ENCODE measurements at places on chromosomes 4 and X. TPM values are rescaled to one million over a fixed set of nuclear protein-coding genes. Genes with fewer than 3 reads are reported as not detected.

The GNRHR gene
- not detected for total RNA-seq

The DCAF12L1 gene
- not detected for total RNA-seq

The NCAPG gene
- 2.6 TPM for total RNA-seq

The DCAF8L2 gene
- total RNA-seq = under 0.01 TPM

The KLHL4 gene
- total RNA-seq = 0.43 TPM

The GYG2 gene
- total RNA-seq = 11.4 TPM

The CXXC4 gene
- total RNA-seq = 0.09 TPM

The GAB1 gene
- 5.8 TPM for total RNA-seq

The PROM1 gene
- total RNA-seq = not detected

The VEGFD gene
- 0.46 TPM for total RNA-seq

The IGSF1 gene
- not detected for total RNA-seq

The TNMD gene
- not detected for total RNA-seq

The GPC4 gene
- total RNA-seq = 0.83 TPM

The PPEF2 gene
- total RNA-seq = not detected

The PI4K2B gene
- total RNA-seq = 17.1 TPM

The HMX1 gene
- total RNA-seq = not detected

The REST gene
- 19.7 TPM for total RNA-seq
